ENCODE measurements at places on chromosomes 4 and X.

DNA sequence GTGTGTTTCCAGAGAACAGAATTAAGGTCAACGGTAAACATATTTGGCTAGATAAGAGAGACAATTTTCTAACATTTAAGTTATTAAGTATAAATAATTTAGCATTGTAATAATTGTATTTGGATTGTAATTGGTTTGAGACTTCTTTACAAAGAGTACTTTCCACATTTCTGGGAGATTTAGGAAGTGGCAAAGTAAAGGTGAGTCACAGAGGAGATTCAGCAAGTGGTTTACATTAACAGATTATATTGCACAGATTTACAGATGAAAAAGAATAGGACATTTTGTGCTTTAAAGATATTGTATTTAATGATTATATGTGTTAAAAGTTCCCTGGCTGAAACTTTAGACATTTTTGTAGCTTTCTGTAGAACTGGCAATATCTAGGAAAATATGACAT is 584.4 kb upstream of the AADAT start:
- no peak for DNase-seq

- DNase-seq, result no peak
Measured at GRCh38 chr4:7199771-7200441, 7.6 kb downstream of the SORCS2 start.

DNA sequence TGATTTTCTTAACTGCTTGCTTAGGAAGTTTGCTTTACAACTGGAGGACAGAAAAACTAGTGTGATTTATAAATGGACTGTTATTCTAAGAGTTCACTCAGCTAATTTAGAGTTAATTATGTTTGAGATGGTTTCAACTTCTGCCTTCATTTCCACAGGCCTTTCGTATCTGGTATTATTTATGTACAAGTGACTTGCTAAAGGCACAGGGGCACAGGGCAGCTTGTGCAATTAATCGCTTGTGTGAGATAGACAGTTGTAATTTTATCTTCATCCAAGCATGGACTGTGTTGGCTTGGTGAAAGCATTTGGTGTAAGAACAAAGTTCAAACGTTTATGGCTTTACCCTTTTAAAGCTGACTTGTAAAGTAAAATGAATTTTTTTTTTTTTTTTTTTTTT is 38.3 kb downstream of the GPAT3 start:
- no peak for DNase-seq

- DNase-seq, result no peak
Measured at GRCh38 chr4:16136827-16137226, 53.0 kb upstream of the PROM1 start.

DNA sequence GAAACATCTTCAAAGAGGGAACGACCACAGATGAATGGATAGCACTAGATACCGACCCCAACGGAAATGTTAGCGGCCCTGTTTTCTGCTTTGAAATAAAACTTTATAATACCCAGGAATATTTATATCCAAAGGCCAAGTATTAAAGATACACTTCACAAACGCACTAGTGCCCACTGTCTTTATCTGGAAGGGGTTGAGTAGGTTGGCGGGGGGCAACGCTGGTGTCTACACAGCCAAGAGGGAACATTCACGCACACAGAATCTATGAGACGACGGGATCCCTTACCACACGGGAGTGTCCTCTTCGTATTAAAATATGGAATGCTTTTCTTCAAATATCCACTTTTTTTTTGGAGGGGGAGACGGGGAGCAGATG is 3.3 kb downstream of the HAND2 start:
- no peak for DNase-seq

- peak; percentile 47 for DNase-seq
Measured at GRCh38 chr4:82891707-82892466, 934 bp upstream of the SEC31A start.

DNA sequence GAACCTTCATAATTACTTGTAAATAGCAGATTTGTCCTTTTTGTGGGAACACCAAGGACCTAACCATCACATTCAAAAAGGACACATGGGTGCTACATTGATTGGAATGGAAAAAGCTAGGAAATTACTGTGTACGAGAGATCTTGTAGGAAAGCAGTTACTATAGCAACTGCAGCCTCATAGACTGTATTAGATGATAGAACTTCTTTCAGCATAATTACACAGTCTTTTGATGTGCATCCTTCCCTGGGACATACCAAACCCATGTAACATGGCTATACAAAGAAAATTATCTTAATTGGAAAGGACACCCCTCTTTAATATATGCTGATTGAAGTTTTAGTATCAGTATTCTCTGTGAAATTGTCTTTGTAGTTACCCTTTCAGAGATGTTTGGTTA is 130.7 kb upstream of the CTSO start:
- no peak for DNase-seq

DNA sequence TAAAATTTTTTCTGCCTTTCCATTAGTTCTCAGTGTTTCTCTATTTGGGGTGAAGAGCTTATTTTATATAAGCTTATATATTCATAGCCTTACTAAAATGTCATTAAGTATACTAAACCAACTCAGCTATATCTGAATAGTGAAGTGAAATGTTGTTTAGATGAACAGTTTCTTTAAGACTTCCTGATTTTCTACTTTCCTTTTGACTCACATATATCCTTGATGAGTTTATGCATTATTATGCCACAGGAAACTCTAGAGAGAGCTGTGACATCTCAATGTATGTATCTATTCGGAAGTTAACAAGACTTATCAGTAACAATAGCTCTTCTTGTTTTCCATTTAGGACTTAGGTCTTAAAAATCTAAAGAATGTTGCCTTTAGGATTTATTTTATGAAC is 1491.8 kb upstream of the IGFBP7 start:
- no peak for DNase-seq

- DNase-seq, result peak; percentile 50
Measured at GRCh38 chrX:136047969-136048368, 62.7 kb downstream of the SLC9A6 start.

- DNase-seq, result no peak
Measured at GRCh38 chr4:182923366-182923765, 6.2 kb upstream of the DCTD start.

DNA sequence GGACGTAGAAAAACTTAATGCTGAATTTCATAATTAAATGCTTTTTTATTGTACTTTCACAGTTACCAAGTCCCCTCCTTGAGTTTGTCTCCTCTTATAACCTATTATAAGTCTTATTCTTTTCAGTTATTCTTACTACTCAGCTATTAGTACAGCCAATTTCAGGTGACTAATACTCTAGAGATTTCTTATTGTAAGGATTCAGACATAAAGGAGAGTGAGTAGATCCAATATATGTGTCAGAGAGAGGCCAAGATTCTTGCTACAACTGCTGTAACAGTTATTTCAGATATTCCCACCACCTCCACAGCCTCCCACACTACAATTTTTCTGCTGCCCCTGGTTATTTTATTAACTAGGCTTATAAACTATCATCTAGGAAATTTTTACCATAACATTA is 274.5 kb downstream of the GPAT3 start:
- DNase-seq, result no peak

- peak; percentile 5 for DNase-seq
Measured at GRCh38 chr4:149296503-149296902, 519.1 kb downstream of the IQCM start.

DNA sequence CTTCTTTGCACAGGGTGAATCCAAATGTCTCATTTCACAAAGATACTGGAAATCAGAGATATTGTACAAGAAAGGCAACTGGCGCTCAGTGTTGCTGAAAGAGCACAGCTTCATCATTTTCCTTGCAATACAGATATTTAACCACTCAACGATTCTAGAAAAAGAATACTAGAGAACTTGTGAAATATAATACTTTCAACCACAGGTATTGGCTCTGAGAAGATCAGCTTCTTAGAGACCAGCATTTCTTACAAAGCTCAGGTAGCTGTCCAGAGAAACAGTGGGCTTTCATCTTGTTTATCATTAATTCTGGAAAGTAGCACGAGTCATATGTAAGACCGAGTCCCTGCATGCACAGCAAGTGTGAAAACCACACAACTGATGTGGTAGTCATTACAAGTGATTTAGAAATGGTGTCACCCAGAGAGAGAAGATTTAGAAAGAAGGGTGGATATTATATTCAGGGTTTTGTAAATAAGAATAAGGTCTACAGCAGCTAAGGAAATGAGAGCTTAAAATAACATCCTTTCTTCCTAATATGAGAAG is 7.8 kb upstream of the PPARGC1A start:
- no peak for DNase-seq

DNA sequence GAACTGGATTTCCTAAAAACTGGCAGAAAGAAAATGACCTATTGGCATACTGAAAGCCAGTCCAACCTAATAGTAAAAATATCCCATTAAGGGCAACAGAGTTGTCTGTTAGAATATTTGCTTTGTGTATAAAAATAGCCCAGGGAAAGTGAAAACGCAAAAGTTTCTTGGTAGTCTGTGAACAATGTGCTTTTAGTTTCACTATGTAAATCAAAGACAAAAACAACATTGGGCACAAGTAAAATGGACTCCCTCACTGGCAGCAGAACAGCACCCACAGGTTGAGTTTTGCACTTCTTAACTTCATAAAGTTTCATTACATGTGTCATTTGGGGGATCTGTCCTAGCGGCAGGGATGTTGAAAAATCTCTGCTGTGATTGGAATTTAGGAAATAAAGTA is 4.3 kb upstream of the FGG start:
- no peak for DNase-seq

DNA sequence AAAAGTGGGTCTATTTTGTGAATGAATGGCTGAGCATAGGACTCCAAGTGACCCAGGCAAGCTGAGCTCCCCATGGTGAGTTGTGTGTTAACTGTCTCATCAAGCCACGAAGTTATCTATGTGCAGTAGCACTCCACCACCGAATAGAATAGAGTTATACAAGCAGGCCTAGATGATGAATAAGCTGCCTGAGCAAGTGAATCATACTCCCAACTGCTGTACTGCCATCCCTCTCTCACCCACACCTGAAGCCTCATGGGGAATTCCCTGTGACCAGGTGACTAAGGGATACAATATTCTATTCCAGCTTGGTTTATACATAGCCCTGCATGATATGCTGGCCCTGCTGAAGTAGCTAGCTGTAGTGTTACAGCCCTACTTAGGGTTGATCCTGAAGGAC is 38.7 kb downstream of the KDM5C start:
- peak; percentile 70 for DNase-seq

GRCh38 chr4:53956454-53956853 is 108.0 kb downstream of the CHIC2 start:
- DNase-seq, result no peak

- no peak for DNase-seq
Measured at GRCh38 chr4:109592367-109592766, 32.3 kb downstream of the MCUB start.

GRCh38 chr4:185638548-185639301 is 103.4 kb upstream of the PDLIM3 start:
- no peak for DNase-seq

GRCh38 chr4:137528673-137529072 is 3.6 kb downstream of the PCDH18 start:
- DNase-seq, result no peak

GRCh38 chr4:53608242-53608641 is 17.0 kb upstream of the LNX1 start:
- no peak for DNase-seq

- DNase-seq, result no peak
Measured at GRCh38 chrX:53659039-53659438, 27.5 kb downstream of the HUWE1 start.

DNA sequence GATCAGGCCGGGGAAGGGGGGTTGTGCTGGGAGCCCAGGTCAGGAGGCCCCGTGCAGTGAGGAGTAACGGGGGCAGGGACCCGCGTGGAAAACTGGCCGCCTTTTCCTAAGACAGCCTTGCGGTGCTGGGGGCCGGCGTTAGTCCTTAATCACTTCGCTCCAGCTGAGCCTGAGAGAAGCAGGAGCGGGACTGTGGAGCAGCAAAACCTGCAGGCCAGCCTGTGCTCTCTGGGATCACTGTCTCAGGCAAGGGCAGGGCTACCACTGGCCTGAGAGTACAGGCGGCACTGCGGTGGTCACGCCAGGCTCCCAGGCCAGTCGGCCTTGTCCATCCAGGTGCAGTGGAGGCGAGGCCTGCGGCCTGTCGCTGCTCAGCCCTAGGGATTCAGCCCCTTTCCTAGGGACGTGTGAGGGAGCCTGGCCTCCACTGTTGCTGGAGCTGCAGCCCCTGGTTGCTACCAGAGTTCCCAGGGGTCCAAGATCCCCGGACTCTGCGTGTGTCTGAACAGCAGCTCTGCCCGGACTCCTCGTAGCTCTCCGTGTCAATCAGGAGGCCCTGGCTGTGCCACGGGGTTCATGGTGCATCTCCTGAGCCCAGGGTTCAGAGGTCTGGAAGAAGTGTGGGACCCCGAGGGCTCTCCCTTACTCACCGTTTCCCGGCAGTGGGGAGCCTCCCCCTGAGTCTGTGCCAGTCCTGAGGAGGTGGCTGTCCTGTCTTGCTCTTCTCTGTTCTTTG is 2141.7 kb upstream of the TENM3 start:
- no peak for DNase-seq

- DNase-seq, result no peak
Measured at GRCh38 chr4:71784569-71785197, 804 bp upstream of the GC start.

DNA sequence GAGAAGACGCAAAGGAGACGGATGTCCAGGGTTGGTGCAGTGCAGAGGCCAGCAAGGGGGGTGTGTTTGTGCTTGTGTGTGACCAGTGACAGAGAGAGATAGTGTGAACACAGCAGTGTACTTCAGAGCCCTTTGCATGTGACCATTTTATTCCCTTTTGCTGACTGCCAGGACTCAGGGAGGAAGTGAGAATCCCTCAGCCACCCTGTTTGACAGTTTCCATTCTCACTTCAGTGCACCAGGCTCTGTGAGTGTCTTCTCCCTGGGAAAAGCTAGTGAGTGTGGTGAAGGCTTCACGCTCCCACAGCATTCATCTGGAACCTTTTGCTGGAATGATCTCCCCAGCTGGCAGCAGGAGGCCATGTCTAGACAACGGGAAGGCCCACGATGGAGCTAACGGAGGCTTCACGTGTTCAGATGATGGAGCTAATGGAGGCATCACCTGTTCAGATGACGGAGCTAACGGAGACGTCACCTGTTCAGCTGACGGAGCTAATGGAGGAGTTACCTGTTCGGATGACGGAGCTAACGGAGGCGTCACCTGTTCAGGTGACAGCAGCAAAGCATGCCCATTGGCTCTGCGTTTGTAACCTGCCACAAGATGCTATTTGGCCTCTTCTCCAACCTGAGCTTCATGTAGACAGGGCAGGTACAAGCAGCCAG is 195.4 kb downstream of the AFAP1 start:
- DNase-seq, result no peak

- DNase-seq, result peak; percentile 60
Measured at GRCh38 chrX:13287816-13288215, 32.0 kb downstream of the ATXN3L start.

- no peak for DNase-seq
Measured at GRCh38 chr4:48720459-48720858, 59.6 kb downstream of the FRYL start.

- no peak for DNase-seq
Measured at GRCh38 chrX:97527725-97528124, 644.0 kb downstream of the RPA4 start.

- DNase-seq, result no peak
Measured at GRCh38 chrX:110987292-110987691, 108.7 kb upstream of the PAK3 start.

DNA sequence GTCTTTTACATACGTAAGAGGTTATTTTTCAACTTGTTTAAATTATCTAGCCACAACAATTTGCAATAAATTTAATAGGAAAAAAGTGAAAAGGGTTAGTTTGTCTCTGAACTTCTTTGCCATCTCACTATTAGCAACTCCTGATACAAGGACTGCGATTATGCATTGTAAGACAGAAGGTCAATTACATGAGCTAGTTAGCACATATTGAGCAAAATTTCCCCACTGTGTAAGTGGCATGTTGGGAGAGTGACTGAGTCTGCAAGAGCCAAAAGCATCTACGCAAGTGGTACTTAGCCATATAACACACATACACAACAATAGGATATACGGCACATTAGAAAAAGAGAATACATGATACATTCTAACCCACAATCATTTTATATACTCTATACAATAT is 927.2 kb downstream of the STPG2 start:
- DNase-seq, result no peak

Measured in M059J (cell line).